HCEC 1CT (cell line): ENCODE measurements at places on chromosomes 7 and 10.

- no peak for DNase-seq
Observed at GRCh38 chr10:129924375-129925085, 39.5 kb downstream of the EBF3 start.

- no peak for DNase-seq
Observed at GRCh38 chr7:84175461-84175860, 19.1 kb downstream of the SEMA3A start.

- DNase-seq = no peak
Observed at GRCh38 chr10:33302208-33302829, 32.1 kb downstream of the NRP1 start.

GRCh38 chr10:95474228-95475002 lies 86.8 kb downstream of the SORBS1 start:
- DNase-seq = peak; percentile 47

DNA sequence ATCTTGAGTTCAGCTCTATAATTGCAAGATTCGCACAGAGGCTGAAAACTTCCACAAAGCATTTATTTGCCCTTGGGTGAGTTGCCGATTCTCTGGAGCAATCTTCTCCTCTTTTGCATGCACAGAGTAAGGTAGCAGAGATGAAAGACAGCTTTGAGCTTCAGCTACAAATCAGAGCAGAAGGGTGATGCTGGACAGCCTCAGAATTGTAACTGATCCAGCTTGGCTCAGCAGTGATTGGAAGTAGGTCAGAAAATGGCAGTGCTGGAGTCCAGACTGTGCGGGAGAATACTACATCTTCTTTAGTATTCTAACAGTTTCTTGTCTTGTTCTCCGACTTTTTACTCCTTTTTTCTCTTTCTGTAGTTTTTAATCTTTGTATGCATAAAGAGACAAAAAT lies 55.4 kb upstream of the CDC14C start:
- no peak for DNase-seq

GRCh38 chr10:98929709-98930108 lies 305.9 kb downstream of the HPSE2 start:
- DNase-seq = no peak

GRCh38 chr7:117841611-117842010 lies 31.6 kb downstream of the CTTNBP2 start:
- DNase-seq = no peak
